ENCODE measurements at places on chromosomes 4 and X.

DNA sequence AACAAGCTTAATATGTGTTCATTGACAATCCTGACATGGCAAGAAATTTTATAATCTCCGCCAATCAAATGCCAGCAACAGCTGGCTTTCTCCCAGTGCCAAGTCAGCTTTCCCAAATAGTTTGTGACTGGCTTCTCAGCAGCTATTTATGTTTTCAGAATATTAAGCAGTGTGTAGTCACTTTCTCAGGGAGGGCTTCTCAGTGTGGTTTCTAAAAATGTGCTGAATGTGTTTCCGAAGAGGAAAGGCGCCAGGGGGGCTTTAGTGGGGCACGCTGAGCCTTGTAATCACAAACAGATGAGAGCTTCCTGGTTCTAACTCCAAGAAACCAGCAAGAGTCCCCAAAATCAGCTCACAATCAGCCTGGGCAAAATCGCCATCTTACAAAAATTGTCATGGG lies 258.7 kb upstream of the CPEB2 start:
- no peak for DNase-seq

- DNase-seq = no peak
Observed at GRCh38 chr4:30769093-30769492, 48.9 kb downstream of the PCDH7 start.

DNA sequence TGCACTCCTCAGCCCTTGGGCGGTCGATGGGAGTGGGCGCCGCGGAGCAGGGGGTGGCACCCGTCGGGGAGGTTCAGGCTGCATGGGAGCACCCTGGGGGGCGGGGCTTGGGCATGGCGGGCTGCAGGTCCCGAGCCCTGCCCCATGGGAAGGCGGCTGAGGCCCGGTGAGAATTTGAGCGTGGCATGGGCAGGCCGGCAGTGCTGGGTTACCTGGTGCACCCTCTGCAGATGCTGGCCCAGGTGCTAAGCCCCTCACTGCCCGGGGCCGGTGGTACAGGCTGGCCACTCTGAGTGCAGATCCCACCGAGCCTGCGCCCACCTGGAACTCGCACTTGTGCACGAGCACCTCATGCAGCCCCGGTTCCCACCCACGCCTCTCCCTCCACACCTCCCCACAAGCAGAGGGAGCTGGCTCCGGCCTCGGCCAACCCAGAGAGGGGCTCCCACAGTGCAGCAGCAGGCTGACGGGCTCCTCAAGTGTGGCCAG lies 556.3 kb downstream of the GALNTL6 start:
- DNase-seq = no peak

DNA sequence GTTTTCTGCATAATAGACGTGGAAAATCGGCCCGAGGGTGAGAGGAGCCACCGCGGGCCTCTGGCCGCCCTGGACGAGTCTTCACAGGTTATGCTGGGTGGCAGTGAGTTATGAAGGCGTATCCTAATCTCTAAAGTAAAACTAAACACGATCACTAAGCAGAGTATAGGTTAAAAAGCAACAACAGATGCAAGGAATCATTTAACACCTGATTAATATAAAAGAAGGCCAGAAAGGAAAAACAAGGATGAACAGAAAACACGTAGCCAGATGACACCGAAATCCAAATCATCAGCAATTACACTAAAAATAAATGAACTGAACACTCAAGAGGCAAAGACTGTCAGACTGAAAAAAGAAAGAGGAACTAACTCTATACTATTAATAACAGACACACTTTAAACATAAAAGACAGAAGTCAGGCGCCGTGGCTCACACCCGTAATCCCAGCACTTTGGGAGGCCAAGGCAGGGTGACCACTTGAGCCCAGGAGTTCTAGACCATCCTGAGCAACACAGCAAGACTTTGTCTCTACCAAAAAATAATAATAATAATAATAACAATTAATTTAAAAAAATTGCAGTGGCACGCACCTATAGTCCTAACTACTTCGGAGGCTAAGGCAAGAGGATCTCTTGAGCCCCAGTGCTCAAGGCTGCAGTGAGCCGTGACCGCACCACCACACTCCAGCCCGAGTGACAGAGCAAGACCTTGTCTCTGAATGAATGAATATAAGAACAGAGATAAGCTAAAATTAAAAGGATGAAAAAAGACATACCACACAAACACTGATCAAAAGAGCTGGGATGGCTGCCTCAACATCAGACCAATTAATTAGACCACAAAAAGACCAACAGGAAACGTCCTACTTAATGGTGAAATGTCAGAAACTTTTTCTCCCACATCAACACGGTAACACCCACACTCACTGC lies 30.0 kb downstream of the CTBP1 start:
- no peak for DNase-seq

DNA sequence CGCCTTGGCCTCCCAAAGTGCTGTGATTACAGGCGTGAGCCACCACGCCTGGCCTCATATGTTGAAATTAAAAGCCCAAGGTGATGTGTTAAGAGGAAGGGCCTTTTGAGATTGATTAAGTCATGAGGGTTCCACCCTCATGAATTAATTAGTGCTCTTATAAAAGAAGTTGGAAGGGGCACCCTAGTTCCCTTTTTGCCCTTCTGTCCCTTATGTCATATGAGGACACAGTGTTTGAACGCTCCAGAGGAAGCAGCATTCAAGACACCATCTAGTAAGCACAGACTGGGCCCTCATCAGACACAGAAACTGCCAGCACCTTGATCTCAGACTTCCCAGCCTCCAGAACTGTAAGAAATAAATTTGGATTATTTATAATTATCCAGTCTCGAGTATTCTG lies 5.1 kb upstream of the APLN start:
- no peak for DNase-seq

- peak; percentile 70 for DNase-seq
Observed at GRCh38 chrX:72308566-72309296, 3.0 kb upstream of the CITED1 start.

GRCh38 chr4:77501240-77501639 lies 104.4 kb upstream of the CXCL13 start:
- DNase-seq = no peak

- DNase-seq = no peak
Observed at GRCh38 chrX:29890646-29891200, 324.6 kb upstream of the MAGEB2 start.

- DNase-seq = no peak
Observed at GRCh38 chrX:6026980-6027379, 201.7 kb downstream of the NLGN4X start.

- no peak for DNase-seq
Observed at GRCh38 chr4:46886711-46887110, 22.3 kb downstream of the COX7B2 start.

- peak; percentile 12 for DNase-seq
Observed at GRCh38 chr4:118335324-118335723, 17.5 kb downstream of the PRSS12 start.

DNA sequence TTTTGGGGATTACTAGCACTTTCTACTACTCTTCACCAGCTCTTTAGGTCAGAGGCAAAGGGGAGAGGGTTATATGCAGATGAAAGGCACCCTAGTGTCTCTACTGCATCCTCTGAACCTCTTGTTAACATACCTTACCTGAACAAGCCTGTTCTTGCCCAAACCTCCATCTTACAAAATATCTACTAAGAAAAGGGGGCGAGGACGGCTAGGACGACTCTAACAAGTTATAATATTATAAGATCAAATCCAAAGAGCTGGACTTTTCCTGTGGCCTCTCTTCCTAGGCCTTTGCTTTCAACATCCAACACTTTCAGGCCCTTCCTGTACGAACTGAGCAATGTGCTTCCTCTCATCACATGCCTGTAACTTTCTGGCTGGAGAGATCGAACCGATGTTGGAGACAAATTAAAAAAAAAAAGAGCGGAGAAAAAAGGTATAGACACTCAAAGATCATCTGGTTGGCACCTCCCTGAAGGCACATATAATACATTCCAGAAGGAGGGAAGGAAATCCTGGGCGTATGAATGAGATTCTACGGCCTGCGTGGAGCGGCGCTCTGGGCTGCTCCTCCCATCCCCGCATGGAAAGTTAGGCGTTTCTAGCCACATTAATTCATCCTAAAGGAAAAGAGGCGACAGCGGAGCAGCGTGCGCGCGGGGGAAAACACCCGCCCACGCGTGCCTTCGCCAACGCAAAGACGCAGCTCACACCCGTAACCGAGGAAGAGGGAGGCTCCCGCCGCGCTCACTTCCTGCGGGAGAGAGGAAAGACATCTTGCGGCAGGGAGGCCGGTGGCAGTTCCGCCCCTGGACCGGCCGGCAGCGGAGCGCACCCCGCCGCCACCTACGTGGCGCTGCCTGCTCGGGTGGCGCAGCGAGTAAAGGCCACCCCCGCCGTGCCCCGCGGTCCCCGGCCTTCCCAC lies 808 bp downstream of the PRDM5 start:
- peak; percentile 74 for DNase-seq

DNA sequence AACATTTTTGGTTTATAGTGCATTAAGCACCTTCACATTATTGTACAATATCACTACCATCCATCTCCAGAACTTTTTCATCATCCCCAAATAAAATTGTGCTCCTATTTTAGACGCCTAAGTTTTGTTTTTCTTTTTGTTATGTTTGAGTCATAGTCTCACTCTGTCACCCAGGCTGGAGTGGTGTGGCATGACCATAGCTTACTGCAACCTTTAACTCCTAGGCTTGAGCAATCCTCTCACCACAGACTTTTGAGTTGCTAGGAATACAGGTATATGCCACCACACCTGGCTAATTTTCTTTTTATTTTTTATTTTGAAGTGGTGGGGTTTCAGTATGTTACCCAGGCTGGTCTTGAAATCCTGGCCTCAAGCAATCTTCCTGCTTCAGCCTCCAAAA lies 33.9 kb downstream of the PRSS12 start:
- DNase-seq = no peak

GRCh38 chr4:76996445-76996844 lies 46.9 kb downstream of the SEPTIN11 start:
- DNase-seq = no peak

- no peak for DNase-seq
Observed at GRCh38 chrX:72393836-72394517, 88.3 kb upstream of the CITED1 start.

DNA sequence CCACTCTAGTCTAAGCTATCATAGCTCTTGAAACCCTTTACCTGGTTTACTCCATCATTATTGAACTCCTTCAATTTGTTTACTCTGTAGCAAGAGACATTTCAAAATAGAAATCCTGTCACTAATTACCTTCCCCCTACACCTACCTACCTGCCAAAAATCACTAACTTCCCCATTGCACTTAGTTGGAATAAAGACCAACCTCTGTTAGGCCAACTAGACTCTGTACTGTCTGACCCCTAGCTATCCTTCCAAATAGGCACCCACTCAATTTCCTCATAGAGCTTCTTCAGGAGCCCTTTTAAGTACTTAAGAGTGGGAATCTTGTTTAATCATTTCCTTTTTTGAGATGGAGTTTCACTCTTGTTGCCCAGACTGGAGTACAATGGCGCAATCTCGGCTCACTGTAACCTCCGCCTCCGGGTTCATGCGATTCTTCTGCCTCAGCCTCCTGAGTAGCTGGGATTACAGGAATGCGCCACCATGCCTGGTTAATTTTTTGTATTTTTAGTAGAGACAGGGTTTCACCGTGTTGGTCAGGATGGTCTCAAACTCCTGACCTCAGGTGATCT lies 8.9 kb upstream of the CDKL2 start:
- DNase-seq = no peak

DNA sequence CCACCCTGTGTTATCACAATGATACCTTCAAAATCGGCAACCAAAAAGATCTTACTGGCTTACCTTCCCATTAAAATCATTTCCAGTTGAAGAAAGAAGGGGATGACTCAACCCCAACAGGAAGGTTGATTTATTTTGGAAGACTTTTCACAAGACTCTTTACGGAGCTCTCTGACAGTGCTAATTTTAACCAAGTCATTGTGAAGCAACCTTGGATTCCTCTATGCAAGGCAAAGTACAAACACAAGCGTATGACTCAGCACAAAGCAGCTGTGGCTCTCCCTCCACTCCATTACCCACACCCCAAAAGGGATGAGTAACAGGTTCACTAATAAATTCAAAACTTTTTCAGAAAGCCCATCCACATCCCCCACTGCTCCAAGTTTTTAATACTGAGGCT lies 213.8 kb upstream of the FGF13 start:
- peak; percentile 81 for DNase-seq

- no peak for DNase-seq
Observed at GRCh38 chrX:13159886-13160285, 115.5 kb upstream of the FAM9C start.

DNA sequence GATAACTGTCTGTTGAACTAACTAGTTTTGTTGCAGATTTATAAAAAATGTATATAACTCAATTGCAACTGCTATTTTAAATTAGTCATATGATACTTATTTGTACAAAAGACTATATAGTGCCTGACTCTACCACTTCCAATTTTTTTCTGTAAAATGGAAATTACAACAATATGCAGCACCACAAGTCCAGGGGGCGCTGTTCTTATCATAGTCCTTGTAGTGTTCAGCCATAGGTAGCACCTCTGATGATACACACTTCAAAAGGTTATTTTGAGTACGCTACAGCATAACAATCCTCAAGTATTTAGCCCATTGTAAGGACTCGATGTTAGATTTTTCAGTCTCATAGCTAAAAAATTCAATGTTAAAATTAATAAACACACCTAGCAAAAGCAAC lies 174.9 kb downstream of the CORIN start:
- no peak for DNase-seq

DNA sequence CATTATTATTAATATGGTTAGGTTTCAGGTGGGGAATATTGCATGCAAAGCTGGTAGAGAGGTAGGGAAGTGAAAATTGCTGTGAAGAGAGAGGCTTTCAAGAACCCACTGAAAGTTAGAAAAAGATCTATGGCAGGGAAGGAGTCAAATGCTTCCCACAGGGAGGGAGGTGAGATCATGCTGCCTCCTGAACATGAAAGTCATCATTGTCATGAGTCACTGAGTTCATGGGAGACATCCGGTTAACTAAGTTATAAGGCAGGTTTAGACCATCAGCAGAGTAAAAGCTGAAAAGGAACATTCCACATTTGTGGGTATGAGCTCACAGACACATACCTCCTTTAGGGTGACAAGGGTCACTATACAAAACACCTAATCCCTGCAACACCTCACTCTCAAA lies 16.2 kb downstream of the GATB start:
- DNase-seq = peak; percentile 89

DNA sequence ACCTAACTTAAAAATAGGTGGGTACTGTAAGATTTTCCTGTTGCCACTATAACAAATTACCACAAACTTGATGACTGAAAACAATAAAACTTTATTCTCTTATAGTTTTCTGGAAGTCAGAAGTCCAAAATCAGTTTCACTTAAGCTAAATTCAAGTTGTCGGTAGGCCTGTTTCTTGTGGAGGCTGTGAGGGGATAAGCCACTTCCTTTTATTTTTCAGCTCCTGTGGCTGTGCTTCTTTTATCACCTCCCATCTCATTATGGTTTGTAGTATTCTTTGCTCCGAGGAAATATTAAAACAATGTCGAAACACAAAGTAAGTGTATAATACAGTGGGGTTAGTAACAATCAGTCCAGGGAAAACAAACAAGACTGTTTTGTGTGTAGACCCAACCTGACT lies 610.5 kb upstream of the TECRL start:
- no peak for DNase-seq

GRCh38 chr4:112266823-112267222 lies 18.9 kb downstream of the TIFA start:
- DNase-seq = peak; percentile 34

- no peak for DNase-seq
Observed at GRCh38 chr4:102386966-102387365, 41.7 kb upstream of the SLC39A8 start.
